Effector CD8-positive, alpha-beta T cell (primary cell): ENCODE measurements at places on chromosomes 3 and 15.

DNA sequence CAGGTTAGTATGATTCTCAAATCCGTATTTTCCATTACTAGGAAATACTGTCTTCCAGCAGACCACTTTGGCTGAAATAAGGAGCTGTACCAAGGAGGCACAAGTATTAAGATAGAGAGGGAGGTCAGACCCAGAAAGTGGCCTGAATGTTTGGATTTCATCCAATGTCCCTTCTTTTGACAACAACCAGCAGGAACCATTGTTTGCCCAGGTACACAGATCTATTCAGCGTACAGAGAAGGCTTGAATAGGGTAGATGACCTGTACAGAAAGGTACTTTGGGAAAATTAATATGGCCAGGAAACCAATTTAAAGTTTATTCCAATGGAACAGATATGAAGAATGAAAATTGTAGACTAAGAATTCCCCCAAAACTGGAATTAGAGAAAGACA lies 12.6 kb downstream of the MTHFS start:
- DNase-seq, result no peak

DNA sequence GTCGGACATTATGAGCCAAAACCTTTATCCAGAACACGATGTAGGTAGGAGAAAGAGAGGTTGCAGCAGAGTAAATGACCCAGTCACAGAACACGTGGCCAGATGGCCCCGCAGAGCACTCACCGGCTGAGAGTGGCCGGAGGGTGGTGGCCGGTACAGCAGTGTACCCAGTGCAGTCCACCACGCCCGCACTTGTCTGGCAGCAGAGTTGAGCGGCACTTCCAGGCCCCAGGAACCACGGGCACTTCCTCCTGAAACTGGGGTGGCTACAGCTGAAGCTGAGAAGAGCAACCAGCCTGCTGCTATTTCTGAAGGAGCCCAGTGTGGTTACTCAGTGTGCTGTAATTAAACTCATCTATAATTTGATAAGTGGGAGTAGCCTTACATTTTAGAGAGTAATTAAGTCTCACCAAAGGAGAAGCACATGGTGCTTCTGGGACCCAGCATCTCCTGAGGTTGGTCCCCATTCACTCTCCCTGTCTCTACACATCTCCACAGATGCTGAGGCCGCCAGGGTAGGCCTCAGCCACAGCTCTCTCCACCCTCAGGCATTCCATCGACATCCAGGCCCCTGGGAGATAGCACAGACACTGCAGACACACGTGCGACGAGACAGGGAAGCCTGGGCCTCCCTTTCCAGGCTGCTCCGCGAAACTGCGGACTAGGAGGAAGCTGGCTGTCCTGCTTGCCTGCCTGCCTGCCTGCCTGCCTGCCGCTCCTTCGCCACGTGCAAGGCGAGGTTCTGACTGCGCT lies 49.8 kb downstream of the BDH1 start:
- no peak for DNase-seq

DNA sequence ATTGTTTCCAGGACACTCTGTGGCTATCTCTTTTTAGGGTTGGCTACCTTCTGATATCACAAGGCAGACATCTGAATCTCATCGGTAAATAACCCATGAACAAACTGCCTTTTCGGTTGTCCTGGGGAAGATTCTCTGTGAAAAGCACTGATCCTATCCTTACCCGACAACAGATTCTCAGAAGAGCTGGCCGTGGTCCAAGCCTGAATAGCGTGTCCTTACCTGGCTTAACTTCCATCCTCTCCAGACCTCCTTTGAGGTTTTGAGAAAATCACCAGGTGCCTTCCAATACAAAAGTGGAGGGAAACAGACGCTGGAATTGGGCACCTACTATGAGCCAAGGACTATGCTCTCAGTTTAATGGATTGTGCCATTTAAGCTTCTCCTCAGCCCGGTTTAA lies 87.4 kb upstream of the ARHGEF3 start:
- no peak for DNase-seq

GRCh38 chr3:181292984-181293383 lies 303.4 kb upstream of the DNAJC19 start:
- no peak for DNase-seq

DNA sequence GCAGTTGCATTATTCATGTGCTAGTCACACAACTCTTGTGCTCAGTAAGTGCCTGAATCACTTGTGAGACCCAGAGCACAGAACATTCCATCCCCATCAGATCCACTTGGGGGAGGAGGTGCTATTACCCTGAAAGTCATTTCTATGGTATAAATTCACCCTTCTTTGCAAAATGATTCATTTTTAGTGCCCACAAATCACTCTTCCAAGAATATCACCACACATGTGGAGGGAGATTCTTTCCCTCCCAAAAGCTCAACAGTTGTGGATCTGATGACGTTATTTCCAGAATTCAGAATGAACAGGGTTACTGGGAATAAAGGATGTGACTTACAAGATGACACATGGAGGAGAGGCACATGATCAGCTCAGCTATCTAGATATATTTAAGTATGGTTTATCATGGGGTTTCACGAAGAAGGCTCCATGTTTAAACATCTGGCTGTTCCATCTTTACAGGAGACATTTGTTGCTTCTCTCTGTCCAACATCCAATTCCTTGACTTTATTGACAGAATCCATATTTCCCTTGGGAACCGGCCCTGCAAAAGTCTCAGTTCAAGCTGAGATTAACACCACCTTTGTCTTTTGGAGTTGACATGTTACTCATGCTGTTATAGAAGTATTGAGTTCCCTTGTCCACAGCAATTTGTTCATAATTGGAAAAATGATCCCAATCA lies 214.2 kb upstream of the PROK2 start:
- no peak for DNase-seq

DNA sequence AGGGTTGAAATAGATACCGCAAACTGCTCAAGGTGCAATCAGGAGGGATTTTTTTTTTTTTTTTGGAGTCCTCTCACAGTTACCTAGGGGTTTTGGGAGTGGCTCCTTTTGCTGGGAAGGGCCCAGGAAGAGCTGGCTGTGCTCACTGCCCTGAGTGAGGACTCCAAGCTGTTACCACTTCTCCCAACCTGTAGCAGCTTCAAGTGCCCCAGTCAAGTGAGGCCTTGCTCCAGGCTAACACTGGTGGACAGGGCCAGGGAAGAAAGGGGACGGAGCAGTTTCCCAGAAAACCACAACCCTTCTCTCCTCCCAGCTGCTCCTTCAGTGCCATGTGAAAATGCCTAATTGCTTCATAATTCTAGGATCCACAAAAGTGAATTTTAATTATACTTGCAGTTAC lies 274.3 kb downstream of the SUCLG2 start:
- DNase-seq, result no peak

- no peak for DNase-seq
These were observed 60.3 kb downstream of the DIPK2A start for GRCh38 chr3:144031938-144032337.

DNA sequence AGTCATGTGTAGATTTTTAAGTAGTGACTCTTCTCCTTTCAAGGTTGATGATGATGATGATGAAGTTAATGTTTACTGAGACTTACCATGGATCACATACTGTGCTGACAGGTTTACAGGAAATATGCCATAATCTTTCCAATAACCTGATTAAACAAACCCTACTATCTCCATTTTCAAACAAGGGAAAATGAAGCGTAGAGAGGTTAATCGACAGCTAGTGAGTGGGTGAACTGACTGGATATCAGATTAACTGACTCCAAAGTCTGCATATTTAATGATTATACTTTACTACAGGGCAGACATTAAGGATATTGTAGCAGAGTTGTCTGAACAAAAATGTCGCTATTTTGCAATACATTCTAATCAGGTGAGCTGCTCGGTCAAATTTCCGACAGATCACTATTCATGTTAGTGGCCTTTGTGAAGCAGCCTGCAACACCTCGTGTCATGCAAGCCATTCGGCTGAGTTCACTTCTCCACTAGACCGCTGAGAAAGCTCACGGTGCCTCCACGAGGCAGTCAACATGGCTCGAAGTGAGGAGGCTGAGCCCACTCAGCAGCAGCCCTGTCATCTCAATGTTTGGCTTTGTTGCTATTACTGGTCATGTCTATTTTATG lies 264.2 kb downstream of the NFKBIZ start:
- no peak for DNase-seq

GRCh38 chr3:110773413-110773954 lies 298.1 kb upstream of the NECTIN3 start:
- no peak for DNase-seq

DNA sequence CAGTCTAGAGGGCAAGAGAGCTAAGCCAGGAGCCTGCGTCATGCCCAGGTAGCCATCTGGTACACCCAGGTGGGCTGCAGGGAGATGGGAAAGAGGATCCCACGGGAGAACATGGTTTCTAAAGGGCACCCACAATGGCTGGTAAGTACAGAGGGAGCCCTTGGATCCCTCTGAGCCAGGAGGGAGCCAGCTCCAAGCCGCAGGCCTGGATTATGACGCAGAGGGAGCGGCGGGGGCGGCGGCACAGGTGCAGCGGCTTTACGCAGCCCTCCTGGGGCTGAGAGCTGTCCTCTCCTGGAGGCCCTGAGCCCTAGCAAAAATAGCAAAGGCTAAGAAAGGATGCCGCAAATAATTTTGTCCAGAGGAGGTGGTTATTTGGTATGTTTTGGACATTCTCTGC lies 2.8 kb downstream of the CAV3 start:
- no peak for DNase-seq

DNA sequence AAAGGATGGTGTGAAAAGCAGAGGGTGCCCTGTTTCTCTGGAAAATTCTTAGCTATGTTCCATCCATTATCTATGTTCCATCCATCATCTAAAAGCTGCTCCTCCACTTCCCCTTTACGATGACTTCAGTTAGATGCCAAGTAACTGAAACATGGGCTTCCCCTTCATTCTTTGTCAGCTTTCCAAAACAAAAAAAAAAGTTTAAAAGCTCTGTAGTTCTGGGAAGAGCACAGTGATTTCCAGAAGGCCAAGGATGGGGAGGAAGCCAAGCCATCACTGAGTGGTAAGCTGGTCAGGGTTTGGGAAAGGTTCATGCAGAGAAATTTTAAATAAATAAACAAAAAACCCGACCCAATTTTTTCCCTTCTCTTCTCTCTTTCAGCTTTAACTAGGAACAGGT lies 111.5 kb downstream of the CFAP44 start:
- DNase-seq, result no peak

- DNase-seq, result no peak
These were observed 134.3 kb downstream of the EDEM1 start for GRCh38 chr3:5321666-5322340.

- DNase-seq, result no peak
These were observed 44.5 kb upstream of the MAGEF1 start for GRCh38 chr3:184756151-184757021.

GRCh38 chr3:176376531-176376930 lies 820.8 kb downstream of the TBL1XR1 start:
- DNase-seq, result no peak

GRCh38 chr3:69821133-69821532 lies 81.9 kb downstream of the MITF start:
- no peak for DNase-seq

DNA sequence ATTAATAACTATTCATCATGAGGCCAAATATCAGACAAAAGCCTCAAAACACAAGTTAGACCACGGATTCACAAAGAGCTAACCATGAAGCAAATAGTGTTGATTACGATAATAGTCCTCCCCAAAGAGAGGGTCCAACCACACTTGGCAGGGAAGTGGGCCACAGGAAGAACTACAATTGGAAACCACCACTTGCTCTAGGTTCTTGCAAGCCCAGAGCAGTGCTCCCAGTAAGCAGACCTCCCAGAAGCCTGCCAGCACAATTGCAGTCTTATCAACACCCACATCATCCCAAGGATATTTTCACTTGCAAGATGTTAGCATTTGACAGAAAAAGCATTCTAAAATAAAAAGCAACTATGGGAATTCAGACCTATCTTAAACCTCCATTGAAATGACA lies 11.3 kb downstream of the SETD2 start:
- no peak for DNase-seq

DNA sequence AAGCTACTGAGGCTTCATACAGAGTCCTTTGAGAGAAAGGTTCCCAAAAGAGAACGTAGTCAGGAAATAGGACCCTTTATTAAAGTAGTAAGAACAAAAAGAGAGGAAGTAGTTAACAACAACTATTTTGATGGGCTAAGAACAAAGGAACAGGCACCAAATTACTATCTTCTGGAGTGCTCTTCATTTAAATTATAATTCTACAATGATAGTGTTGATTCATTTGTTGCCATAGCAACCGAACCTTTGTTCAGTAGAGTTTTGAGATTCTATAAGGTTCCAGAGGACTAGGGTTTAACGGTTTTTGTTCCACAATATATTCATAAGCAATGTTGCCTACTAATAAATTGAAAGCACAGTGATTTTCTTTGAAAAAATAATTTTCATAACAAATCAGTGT lies 78.8 kb downstream of the CMSS1 start:
- no peak for DNase-seq

DNA sequence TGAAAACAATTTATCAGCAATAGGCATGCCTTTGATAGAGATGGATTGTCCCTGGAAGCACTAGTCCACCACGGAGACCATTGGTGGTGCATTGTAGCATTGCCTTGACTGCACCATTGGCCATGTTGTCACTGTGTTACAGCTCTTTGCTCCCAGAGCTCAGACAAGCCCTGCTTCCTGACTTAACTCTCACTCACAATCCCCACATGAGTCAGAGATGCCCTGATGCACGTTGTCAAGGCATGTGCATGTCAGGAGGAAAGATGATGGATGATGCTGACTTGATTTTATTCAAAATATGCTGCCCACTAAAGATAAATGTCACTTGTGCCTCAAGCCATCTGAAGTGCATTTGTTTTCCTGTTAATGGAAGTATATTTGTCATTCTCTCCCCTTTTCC lies 266.1 kb downstream of the ARRDC4 start:
- no peak for DNase-seq

- DNase-seq, result no peak
These were observed 177.5 kb upstream of the CGNL1 start for GRCh38 chr15:57198654-57199291.
